ENCODE measurements at places on chromosomes 2 and 18.

- no peak for DNase-seq
Observed at GRCh38 chr2:152710713-152711112, 6.5 kb downstream of the PRPF40A start.

DNA sequence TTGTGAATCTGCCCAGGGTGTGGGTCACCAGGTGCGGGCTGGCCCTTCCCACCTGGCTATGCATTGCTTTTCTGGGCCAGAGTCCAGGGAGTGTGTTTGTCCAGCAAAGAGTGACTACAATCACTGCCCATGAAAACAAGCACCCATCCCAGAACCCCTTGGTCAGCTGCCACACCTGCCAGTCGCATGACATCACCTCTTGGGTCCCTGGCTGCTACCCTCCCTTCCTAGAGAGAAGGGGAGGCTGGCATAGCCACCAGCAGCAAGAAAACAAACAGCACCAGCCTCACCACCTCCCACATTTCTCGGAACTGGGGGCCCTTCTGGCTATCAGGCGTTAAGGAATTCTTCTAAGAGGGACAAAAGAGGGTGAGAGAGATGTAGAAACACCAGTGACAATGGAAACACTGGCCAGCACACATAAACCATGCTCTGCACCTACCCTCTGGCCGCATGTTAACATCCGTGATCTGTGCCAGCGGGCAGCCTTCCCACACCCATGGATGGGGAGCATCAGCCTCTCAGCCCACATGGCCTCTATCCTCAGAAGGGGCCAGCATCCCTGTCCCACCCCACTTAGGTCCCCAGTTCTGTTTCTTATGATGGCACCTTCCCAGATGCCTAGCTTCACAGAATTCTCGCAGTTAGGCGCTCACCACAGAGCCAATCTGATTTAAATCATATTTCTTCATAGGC lies 109.7 kb upstream of the GLI2 start:
- no peak for DNase-seq

- DNase-seq, result no peak
Observed at GRCh38 chr2:211816754-211817153, 721.8 kb downstream of the ERBB4 start.

DNA sequence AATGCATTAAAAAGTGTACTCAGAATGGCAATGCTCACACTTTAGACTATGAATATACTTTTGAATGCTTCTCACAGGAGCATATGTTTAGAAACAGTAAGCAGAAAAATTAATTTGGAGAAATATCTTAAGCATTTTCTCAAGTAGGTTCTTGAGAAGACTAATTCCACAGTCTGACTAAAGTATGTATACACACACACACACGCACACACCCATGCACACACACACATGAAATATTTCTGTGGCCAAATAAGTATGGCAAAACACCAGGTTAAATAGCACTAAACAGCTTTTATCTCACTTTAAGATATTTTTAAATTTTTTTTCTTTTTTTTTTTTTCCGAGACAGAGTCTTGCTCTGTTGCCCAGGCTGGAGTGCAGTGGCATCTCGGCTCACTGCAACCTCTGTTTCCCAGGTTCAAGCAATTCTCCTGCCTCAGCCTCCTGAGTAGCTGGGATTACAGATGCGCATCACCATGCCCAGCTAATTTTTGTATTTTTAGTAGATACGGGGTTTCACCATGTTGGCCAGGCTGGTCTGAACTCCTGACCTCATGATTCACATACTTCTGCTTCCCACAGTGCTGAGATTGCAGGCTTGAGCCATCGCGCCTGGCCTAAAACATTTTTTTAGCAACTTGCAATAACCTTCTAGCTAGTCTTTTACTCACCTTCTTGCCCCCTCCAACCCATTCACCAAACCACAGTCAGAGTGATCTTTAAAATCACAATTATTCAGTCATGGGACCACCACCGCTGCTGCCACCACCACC lies 67.5 kb upstream of the SCG2 start:
- no peak for DNase-seq

DNA sequence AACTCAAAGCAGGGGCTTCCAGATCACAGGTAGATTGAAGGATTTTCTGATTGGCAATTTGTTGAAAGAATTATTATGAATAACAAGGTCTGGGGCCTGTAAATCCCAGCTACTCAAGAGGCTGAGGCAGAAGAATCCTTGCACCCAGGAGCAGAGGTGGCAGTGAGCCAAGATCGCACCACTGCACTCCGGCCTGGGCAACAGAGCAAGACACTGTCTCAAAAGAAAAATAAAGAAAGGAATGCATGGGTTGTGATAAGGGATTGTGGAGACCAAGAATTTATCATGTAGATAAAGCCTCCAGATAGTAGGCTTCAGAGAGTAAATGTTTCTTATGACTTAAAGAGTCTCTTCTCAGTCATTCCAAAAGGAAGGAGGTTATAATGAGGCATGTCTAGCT lies 35.8 kb upstream of the DYNAP start:
- no peak for DNase-seq

DNA sequence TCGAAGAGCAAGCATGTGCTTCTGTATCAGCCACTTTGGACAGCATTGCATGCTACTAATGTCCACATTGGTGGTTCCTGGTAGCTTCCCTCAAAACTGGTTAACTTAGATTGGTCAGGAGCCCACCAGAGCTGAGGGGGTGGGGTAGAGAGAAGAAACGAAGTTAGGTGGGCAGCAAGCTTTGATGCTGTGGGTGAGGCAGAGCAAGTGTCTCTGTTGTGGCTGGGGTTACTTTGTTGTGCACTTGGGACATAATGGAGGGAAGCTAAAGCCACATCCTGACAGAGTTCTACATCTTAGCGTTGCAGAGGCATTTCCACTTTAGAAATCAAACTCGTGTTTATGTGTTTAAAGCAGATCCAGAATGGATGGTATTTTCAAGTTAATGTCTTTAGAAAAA lies 82.7 kb downstream of the FAM168B start:
- DNase-seq, result no peak

- no peak for DNase-seq
Observed at GRCh38 chr2:233287871-233288270, 19.7 kb upstream of the SAG start.

DNA sequence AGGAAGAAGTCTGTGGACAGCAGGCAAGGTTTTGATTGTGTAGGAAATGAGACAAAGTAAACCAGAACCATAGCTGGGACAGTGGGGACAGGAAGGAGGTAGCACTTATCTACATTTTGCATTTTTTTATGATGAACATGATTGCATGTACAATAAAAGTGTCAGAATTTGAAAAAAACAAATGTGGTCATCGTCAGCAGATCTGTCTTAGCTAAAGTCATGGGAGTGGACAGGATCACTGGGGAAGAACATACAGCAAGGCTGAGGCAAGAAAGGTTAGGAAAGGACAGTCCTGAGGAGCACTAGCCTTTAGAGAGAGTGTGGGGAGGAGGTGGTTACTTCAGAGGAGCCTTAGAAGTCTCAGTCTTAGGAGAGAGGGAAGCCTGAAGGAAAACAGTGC lies 35.1 kb upstream of the SLC14A2 start:
- no peak for DNase-seq

- peak; percentile 12 for DNase-seq
Observed at GRCh38 chr18:7940971-7941370, 373.9 kb downstream of the PTPRM start.

DNA sequence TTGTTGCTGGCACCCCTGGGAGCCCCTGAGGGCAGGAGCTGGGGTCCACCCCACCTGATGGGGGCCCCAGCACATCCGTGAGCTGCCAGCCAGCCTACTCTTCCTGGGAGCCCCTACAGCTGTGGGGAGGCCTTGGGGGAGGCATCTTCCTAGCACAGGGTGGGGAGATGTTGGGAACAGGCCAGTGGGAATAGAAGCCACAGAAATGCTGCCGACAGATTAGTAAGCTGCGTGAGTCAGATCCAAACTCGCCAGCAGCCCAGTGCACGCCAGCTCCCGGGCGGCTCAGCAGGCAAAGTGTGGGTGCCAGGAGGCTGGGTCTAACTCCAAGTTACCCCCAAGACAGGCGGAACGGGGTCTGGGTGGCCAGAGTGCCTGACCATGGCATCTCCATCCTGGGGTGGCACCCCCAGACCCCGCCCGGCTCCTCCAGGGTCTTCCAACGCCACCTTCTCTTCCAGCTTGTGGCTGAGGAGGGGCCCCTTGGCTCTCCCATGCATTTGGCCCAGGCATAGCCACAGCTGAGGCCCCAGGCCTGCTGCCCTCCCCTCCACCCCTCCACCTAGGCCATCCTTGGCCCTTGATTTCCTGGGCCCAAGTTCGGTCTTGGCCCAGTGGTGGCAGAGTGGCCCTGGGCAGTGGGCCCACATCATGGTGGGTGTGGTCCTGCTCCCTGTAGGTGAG lies 15.3 kb downstream of the CROCC2 start:
- peak; percentile 1 for DNase-seq

GRCh38 chr2:212923393-212923792 lies 228.0 kb downstream of the IKZF2 start:
- DNase-seq, result no peak

GRCh38 chr18:3457261-3457724 lies 7.3 kb downstream of the TGIF1 start:
- DNase-seq, result no peak

Measured in ELF-1 (cell line).